Hepatocyte (in vitro differentiated cells): ENCODE measurements at places on chromosomes 1 and 21. TPM values are rescaled to one million over a fixed set of nuclear protein-coding genes. Genes with fewer than 3 reads are reported as not detected.

- DNase-seq = no peak
Observed at GRCh38 chr1:41811051-41811795, 107.5 kb downstream of the HIVEP3 start.

- DNase-seq = no peak
Observed at GRCh38 chr1:37041483-37041882, 7.2 kb upstream of the GRIK3 start.

GRCh38 chr21:31382060-31382459, 38.0 kb upstream of the TIAM1 start:
- DNase-seq = no peak

- peak; percentile 4 for DNase-seq
Observed at GRCh38 chr1:9843576-9843945, 19.8 kb upstream of the CLSTN1 start.

DNA sequence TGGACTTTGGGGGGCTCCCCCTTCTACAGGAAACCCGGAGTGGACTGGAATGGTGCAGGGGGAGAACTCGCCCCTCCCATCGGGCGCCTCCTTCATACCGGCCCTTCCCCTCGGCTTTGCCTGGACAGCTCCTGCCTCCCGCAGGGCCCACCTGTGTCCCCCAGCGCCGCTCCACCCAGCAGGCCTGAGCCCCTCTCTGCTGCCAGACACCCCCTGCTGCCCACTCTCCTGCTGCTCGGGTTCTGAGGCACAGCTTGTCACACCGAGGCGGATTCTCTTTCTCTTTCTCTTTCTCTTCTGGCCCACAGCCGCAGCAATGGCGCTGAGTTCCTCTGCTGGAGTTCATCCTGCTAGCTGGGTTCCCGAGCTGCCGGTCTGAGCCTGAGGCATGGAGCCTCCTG, at the start of gene TNFRSF14:
Gene TNFRSF14, plus strand, starts transcription at position 95 of the 401 bp plus-strand sequence. Its CDS starts 294 bp downstream, at position 389.
- peak; percentile 66 for DNase-seq

The PCSK9 gene
- 23.5 and 31.4 TPM in 2 replicates for polyA plus RNA-seq
